H7 (cell line): ENCODE measurements at places on chromosomes 5 and 9.

- DNase-seq: no peak
These were observed 74.1 kb upstream of the SH3PXD2B start for GRCh38 chr5:172528440-172528839.

- DNase-seq: peak; percentile 52
These were observed 44.6 kb downstream of the WHRN start for GRCh38 chr9:114460513-114461199.

- no peak for DNase-seq
These were observed 168.3 kb upstream of the OTULINL start for GRCh38 chr5:14413331-14413750.

- DNase-seq: peak; percentile 80
These were observed 8.4 kb upstream of the PHYHD1 start for GRCh38 chr9:128912270-128912853.

GRCh38 chr9:98563212-98563907 is 145.4 kb downstream of the GABBR2 start:
- no peak for DNase-seq

GRCh38 chr9:116271340-116271739 is 117.7 kb downstream of the PAPPA start:
- no peak for DNase-seq

DNA sequence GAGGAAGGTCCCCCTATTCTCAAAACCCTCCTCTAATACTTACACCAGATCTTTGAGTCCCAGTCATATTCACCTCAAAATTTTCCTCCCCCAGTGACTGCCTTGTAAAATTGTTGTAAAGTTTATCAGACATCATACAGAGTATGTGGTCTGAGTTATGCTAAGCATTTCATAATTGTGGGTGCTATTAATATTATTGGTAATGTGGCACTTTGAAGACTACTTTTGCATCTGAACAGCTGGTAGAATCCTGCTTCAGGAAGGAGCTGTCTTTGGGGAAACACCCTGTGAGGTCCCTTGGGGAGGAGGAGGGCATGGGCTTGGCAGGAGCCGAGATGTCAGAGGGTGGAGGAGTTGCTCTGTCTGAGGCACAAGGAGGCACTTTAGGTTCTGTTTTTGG is 164.9 kb upstream of the ZNF618 start:
- no peak for DNase-seq

- no peak for DNase-seq
These were observed 42.8 kb upstream of the SH3GL2 start for GRCh38 chr9:17536027-17536426.

DNA sequence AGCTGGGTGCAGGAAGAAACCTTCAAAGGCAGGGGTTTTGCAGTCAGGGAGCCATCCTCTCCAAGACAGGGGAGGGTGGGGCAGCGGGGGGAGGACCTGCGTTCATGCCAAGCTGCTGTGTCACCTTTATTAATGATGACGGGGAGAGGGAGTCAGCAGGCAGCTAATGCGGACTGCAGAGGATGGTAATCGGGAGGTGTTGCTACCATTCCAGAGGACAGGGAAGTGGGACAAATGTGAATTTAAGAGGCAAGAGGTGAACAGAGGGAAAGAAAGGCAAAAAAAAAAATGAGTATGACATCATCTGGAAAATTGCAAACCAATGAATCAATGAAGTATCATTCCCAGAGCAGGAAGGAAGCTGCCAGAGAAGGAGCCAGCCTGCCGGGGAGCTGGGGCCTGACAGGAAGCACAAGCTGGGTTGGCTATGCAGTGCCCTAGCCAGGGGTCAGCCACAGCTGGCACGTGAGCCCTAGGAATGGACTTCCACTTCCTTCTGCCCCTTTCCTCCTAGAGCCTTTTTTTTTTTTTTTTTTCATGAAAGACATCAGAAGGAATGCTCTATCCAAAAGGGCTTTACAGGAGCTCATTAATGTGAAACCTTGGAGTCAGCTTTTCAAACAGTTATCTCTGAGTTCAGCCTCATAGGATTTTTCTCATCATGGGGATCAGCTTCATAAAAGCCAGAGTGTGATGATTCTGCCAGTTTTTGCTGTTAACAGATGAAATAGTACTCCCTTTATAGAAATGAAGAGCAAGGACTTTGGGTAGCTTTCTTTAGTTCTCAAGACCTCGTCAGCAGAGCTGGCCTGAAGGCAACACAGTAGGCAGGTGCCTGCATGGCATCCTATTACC is 9.2 kb downstream of the INSYN2B start:
- no peak for DNase-seq

- peak; percentile 95 for DNase-seq
These were observed 9.4 kb upstream of the RPS14 start for GRCh38 chr5:150458802-150459557.

GRCh38 chr5:4613440-4613839 is 526.7 kb upstream of the ADAMTS16 start:
- no peak for DNase-seq

- no peak for DNase-seq
These were observed 89.9 kb downstream of the SIL1 start for GRCh38 chr5:139108063-139108824.
